ENCODE measurements at places on chromosomes 2 and 18. TPM values are rescaled to one million over a fixed set of nuclear protein-coding genes. Genes with fewer than 3 reads are reported as not detected.

GRCh38 chr2:27152102-27152795 lies 3.4 kb downstream of the TCF23 start:
- H3K27ac ChIP-seq: no peak overlapping the region
- no peak for DNase-seq
- H3K36me3 ChIP-seq: no peaks in the 10 kb centered on the region
- H3K4me3 ChIP-seq: no peak overlapping the region

DNA sequence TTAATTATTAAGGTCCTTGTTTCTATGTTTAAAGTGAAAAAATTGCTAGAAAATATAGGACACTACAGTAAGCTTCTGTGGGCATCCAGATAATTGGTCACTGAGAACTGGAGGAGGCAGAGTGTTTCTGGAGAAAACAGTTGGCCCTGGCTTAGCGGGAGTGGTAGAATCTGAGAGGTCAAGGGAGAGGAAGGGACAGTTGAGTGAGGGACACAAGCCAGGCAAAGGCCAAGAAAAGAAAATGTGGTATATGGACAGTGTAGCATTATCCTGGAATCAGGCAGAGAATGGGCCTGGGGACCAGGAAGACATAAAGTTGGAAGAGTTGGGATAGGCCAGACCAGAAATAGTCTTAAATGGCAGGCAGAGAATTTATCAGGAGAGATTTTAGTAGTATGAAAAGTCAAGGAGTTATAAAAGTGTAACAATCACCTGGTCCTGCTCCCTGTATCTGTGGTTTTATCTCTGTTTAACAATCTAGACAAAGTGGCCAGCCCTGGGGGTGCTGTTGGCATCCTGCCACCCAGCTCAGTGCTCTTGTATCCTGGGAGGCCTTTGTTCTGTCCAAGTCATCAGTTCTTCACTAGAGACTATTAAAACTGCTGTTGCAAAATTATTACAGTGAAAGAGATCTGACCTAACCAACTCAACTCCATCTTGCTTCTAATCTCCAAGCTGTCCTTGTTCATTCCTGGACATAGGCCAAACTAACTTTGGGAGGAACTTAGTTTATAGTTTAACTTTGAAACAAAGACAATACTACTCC lies 15.4 kb upstream of the MSGN1 start:
- no peaks in the 10 kb centered on the region for H3K4me1 ChIP-seq
- H3K36me3 ChIP-seq: no peaks in the 10 kb centered on the region
- H3K27me3 ChIP-seq: no peaks in the 10 kb centered on the region
- H3K4me3 ChIP-seq: no peak overlapping the region
- no peak overlapping the region for H3K27ac ChIP-seq
- no peak for DNase-seq

DNA sequence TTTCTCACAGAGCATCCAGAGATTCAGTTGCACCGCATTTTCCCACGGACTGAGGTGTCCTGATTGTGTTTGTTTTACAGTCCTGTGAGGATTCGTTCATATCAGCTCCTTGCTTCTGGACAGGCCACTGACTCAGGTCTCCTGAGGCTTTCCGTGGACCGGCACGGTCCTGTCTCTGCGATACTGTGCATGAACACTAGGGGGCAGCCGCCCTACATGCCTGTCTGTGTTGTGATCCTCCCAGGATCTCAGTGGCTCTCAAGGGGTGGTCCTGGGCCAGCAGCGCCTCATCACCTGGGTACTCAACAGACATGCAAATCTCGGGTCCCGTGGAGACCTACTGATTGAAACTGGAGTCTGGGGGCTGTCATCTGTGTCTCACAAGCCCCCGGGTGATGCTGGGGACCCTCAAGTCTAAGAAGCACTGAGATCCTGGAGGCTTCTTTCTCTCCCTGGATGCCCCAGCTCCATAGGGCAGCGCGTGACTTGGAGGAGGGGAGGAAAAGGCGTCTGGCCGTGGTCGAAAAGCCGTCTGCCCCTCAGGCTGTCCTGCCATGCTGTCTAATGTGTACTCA lies 28.9 kb downstream of the IL1R2 start:
- no peak overlapping the region for H3K4me3 ChIP-seq
- no peaks in the 10 kb centered on the region for H3K27me3 ChIP-seq
- peak; percentile 79 for DNase-seq
- H3K36me3 ChIP-seq: no peaks in the 10 kb centered on the region
- no peak overlapping the region for H3K27ac ChIP-seq

- H3K36me3 ChIP-seq: no peaks in the 10 kb centered on the region
- DNase-seq: peak; percentile 68
- no peaks in the 10 kb centered on the region for H3K27me3 ChIP-seq
- no peak overlapping the region for H3K4me3 ChIP-seq
Observed at GRCh38 chr18:44537526-44537925, 143.2 kb upstream of the SETBP1 start.

LIPT1 gene
- 13.8 TPM for total RNA-seq

DNA sequence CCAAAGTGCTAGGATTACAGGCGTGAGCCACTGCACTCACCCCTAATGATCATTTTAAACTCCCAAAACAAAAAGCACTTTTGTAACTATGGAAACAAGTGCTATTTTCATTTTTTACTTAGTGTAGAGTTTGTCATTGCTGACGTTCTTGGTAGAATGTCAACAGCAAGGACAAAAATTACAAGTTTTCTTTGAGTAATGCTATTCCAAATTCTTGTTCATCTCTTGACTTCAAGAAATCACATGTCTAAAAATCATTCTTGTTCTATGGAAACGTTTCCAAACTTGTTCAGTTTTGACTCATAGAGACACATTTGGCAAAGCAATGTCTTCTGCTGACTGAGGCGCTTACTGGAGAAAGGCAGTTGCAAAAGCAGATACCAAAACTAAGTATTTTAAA lies 82.6 kb downstream of the MBP start:
- H3K4me3 ChIP-seq: no peak overlapping the region
- no peak for DNase-seq
- H3K27ac ChIP-seq: peak overlapping the region; percentile 44
- no peaks in the 10 kb centered on the region for H3K27me3 ChIP-seq

KIF1A gene
- total RNA-seq: 0.92 TPM

RAB17 gene
- 6.4 TPM for total RNA-seq

DNA sequence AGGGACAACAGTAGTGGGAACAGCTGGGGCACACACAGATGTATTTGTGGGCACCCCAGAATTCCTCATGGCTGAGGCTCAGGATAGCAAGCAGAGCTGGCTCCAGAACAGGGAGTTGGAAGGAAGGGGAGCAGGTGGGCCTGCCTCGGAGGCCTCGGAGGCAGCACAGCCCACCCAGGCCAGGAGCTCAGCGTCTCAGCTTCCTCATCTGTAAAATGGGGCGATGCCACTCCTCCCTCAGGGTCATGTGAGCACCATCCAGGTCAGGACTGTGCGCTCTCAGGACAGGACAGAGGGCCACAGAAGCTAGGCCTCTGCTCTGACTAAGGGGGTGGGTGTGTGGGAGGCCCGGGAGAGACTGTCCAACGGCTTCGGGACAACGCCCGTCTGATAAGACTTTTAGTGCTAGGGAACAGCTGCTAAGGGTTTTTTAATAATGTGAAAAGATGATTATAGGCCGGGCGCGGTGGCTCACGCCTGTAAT lies 106.2 kb downstream of the HDAC4 start:
- peaks cover 11% of the 10 kb centered on the region for H3K4me1 ChIP-seq
- no peak overlapping the region for H3K27ac ChIP-seq
- no peak for DNase-seq
- H3K4me3 ChIP-seq: no peak overlapping the region

GRCh38 chr18:13261661-13262357 lies 43.2 kb downstream of the LDLRAD4 start:
- H3K36me3 ChIP-seq: no peaks in the 10 kb centered on the region
- H3K4me3 ChIP-seq: peak overlapping the region; percentile 43
- H3K27ac ChIP-seq: peak overlapping the region; percentile 91
- no peak for DNase-seq

- no peak within 1 kb of the TSS for H3K4me3 ChIP-seq
- no peak within 1 kb of the TSS for H3K27ac ChIP-seq
- no peaks in the 10 kb centered on the region for H3K27me3 ChIP-seq
Observed at GRCh38 chr2:101991721-101992145, at the start of gene IL1R2. IL1R2 (plus strand) TSS chr2:101991960; CDS start chr2:102008576, 16,616 bp downstream.

DNA sequence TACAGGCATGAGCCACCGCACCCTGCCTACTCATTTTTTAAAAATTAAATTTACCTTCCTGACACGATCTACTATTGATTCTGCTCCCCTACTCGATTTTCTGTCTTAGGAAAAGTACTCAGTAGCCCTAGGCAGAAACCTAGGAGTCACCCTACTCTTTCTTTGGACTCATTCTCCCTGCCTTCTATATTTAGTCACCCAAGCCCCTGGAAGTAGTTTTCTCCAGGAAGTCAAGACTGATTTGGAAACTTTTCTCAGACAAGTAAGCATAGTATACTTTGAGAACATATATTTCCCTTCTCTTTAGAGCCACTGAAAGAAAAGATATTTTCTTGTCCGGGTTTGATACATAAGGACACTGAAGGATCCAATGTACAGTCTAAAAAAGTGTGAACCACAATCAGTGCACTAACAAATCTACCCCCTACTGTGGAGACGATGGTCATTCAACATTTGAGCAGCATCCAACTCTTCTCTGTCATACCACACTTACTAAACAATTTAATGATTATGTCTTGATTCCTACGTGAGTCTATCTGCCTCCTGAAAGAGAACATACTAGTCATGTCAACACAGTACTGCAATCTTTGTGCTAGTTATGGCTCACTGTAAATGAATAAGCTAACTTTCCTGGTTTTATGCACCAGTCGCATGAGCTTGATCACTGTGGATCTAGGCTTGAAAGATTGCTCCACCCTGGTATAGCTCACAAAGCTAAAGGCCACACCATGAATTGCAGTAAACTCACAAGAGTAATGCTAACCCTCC lies 19.8 kb downstream of the YWHAQ start:
- H3K36me3 ChIP-seq: no peaks in the 10 kb centered on the region
- H3K4me3 ChIP-seq: no peak overlapping the region
- DNase-seq: no peak
- no peak overlapping the region for H3K27ac ChIP-seq
- no peaks in the 10 kb centered on the region for H3K27me3 ChIP-seq

GRCh38 chr2:160472839-160473251 lies 20.8 kb downstream of the RBMS1 start:
- H3K36me3 ChIP-seq: no peaks in the 10 kb centered on the region
- DNase-seq: no peak
- H3K27ac ChIP-seq: no peak overlapping the region
- H3K4me1 ChIP-seq: peaks cover 52% of the 10 kb centered on the region

ZNF514 gene
- 22.3 TPM for total RNA-seq

ATP8B1 gene
- total RNA-seq: 68.7 TPM

RAMP1 gene
- total RNA-seq: 525 TPM

GALNT5 gene
- total RNA-seq: 3.7 TPM

All from thoracic aorta (tissue), 2 donors.